Effector memory CD4-positive, alpha-beta T cell (primary cell): ENCODE measurements at places on chromosomes 2 and 18.

- no peak for DNase-seq
Measured at GRCh38 chr18:64966667-64967066, 784.1 kb upstream of the CDH7 start.

DNA sequence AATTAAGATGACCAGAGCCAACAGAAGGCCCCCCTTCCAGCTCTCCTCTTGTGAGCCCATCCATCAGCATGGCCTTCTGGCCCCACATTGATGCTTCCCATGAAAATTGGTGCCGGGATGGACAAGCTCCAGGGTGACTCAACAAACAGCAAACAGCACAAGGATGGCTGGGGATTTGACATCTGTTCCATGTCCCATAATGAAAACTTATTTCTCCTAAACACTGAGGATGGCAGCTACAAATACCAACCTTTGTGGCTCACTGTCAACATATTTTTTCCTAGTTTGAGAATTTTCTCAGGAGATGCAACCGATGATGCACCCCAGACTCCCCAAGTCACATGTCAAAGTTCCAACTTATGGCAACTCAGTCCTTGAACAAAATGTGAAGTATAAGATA, 169.6 kb upstream of the SIX2 start:
- no peak for DNase-seq

GRCh38 chr18:34592961-34593382, 117.1 kb upstream of the DTNA start:
- DNase-seq: no peak

DNA sequence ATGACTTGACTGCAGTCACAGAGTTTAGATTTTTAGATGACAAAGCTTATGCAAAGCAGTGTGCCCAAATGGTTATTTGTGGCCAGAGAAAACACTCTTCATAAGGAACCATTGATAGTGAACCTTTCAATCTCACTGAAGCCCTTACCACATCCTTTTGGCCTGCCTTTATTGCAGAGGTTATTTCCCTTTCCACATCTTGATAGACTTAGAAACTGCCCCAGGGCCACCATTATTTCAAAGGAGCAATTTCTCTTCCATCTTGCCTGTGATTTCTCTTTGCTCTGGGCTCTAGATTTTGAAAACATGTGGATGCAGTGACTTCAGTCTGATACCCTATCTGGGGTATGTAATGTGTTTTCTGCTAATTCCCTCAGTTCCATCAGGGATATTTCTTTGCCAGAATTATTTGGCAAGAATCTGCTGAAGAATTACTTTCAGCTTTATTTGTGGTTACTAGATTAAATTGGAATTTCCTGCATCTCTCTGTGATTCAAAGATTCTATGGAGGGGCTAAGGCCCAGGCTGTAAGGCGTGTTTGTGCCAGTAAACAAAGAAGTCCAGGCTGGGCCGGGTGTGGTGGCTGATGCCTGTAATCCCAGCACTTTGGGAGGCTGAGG, 51.0 kb downstream of the MOGAT1 start:
- DNase-seq: no peak

GRCh38 chr2:19246496-19246895, 111.9 kb downstream of the OSR1 start:
- no peak for DNase-seq
